NCI-H226 (cell line): ENCODE measurements at places on chromosomes 7 and 10.

- peak; percentile 60 for DNase-seq
These were observed 97.6 kb downstream of the SUGCT start for GRCh38 chr7:40232242-40232893.

GRCh38 chr7:51224811-51225595, 91.6 kb downstream of the COBL start:
- peak; percentile 39 for DNase-seq

- DNase-seq = no peak
These were observed 13.4 kb downstream of the AMZ1 start for GRCh38 chr7:2701424-2701823.

DNA sequence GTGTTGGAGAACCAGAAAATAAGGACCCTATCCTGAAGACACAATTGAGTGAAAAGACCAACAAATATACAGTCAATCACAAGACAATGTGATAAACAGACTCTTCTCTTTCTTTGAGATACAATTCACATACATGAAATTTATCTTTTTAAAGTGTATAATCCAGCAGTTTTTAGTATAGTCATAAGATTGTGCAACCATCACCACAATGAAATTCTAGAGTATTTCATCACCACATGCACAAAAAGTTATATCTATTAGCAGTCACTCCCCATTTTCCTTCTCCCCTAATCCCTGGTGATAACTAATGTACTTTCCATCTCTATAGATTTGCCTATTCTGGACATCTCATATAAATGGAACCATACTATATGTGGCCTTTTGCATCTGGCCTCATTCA, 8.2 kb upstream of the SORBS1 start:
- DNase-seq = no peak

DNA sequence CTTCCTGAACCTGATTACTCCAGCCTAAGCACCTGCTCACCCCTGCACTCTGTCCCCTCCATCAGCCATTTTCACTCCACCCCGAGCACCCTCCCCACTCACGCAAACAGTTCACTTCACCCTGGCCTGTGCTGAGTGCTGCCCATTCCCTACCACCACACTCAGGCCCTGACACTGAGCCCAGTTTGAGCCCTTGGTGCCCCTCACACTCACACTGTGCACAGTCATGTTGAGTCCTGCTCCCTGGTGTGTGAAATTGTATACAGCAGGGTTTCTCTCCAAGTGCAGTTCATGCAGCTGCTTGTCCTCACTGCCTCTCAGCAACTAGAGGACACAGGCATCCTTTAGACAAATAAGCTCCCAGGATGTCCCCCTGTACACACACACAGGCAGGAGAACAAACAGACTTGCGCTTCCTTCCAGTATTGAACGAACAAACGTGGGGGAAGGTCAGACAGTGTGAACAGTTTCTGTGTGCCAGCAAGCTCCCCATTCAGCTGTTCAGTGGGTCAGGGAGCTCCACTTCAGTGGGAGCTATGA, 6.8 kb downstream of the MYO1G start:
- DNase-seq = no peak

- DNase-seq = no peak
These were observed 46.2 kb upstream of the ZNF716 start for GRCh38 chr7:57403601-57404342.

DNA sequence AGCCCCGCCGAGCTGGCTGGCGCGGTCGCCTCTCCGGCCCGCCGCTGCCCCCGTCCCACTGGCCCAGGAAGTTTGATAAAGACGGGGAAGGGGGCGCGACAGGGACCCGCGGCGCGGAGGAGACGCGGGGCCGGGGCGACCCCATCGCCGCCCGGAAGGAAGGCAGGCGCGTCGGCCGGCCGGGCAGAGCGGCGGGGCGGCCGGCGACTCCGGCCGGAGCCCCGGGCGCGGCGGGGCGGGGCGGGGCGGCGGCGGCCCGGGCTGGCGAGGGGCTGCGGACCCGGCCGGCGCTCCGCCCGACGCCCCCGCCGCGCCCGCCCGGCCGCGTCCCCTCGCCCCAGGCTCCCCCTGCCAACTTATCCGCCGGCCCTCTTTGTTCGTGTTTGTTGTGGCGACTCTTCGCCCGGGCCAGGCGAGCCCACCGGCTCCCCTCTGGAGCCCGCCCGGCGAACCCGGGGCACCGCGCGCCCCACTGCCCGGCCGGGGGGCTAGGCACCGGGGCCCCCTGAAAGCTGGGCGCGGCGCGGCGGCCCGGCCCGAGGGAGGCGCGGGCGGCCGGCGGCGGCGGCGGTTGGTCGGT, 571 bp downstream of the KDM7A start:
- no peak for DNase-seq

DNA sequence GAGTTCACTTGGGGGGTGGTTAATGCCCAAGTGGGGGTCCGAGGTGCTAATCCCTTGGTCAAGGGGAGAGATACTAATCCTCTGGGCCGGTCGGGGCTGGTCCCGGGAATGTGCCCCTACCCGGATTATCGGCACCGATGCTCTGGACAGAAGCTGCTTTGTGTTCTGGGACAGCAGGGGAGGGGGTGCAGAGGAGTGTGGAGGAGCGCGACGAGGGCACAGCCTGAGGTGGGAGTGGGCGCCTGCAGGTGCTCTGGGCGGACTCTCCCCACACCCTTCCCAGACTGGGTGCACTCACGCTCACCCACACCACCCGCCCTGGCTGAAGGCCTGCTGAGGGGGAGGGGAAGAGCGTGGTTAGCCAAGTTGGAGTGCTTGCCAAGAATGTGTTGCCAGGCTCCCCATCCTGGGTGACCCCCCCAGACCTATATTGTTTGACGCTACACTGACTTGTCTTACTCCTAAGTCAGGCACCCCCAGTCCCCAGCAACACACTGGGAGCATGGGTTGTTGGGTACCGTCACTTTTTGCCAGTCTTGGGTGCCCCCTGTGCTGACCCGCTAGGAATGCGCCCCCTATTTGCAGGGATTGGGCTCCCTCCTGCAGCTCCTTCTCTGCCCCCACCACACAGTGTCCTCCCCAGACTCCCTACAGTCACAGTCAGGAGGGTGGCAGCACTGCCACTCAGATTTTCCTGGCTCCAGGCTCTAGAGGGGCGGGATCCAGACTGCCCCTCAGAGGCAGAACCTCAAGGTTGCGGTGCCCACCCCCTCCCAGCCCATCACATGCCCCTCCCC, 1.2 kb downstream of the SLC4A2 start:
- DNase-seq = peak; percentile 89

DNA sequence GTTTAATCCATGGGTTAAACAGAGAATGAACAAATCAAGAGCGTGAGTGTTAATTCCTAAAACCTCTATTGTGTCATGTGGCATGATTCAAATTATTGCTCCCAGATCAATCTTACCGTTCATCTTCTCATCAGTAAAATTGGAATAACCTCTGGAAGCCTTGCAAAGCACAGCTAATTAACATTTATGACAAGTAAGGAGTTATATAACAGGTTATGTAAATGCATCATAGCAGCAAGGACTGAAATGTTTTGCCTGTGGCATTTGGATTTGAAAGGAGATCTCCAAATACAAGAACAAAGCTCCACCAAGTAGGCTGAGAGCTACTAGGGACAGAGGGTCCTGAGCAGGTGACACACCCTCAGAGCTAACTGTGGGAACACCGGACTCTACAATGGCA, 502.9 kb upstream of the CELF2 start:
- no peak for DNase-seq

- no peak for DNase-seq
These were observed 804 bp downstream of the TMEM106B start for GRCh38 chr7:12211711-12212485.

DNA sequence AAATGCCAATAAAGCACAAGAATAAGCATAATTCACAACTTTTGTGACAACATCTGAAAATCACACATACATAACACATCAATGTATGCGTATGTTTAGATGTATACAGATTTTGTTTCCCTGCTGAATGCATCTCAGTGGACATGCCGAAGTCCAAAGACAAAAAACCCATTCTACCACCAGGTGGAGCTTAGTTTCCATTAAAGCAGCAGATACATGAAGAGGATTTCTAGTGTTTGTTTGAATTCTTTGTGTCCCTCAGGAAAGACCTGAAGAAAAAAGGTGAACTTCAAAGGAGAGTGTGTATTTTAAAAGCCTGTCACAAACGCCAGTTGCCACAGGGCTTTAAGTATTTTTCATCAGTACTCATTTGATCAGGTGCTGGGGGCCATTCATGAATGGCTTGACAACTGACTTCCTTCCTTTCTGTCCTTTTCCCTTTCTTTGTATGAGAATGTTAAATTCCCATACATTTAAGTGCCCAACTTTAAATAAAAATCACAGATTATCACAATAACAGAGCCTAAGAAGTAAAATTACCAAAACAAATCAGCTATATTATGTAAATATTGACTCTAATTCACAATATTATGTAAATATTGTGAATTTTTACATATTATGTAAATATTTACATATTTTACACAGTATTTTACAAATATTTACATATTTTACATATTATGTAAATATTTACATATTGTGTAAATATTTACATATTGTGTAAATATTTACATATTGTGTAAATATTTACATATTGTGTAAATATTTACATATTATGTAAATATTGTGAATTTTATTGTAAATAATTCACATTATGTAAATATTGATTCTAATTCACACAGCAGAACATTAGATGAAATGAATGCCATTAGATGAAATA, 343.0 kb downstream of the CRPPA start:
- peak; percentile 63 for DNase-seq

GRCh38 chr7:29258951-29259350, 64.4 kb downstream of the CHN2 start:
- no peak for DNase-seq

DNA sequence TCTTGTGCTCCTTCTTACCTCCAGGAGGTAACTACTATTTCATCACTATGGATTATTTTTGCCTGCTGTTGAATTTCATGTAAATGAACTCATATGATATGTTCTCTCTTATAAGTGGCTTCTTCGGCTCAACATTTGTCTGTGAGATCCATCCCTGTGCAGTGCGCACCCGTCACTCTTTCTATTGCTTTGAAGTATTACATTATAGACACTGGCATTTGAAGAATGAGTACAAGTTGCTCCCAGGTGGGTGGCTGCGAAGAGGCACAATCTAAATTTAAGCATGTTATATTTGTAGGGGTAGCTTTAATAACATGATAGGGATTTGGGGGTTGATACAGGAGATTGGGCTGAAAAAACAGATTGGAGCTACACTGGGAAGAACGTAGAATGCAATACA, 809.7 kb downstream of the CCSER2 start:
- no peak for DNase-seq

DNA sequence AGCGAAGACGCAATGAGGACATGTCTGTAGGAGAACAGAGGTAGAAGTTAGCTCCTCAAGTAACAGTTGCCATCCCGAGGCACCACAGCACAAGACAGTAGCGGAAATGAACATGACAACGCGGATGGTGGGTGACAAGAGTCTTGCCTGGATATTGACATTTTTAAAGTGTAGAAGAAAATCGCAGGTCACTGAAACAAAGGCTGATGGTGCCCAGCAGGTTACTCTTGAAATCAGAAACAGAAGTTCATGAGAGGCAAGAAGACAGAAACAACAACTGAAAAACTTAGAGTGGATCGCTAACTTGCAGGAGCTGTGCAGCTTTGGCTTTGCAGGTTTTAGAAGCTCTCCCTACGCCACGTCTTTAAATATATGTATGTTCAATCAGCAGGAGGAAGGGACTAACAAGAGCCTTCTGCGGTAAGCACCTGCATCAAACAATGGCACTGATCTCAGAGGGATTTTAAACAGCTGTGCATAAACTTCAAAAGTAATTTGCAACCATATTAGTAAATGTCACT, 1.8 kb downstream of the PRKCQ start:
- DNase-seq = no peak

GRCh38 chr10:97406064-97406463, 4.9 kb upstream of the RRP12 start:
- no peak for DNase-seq

DNA sequence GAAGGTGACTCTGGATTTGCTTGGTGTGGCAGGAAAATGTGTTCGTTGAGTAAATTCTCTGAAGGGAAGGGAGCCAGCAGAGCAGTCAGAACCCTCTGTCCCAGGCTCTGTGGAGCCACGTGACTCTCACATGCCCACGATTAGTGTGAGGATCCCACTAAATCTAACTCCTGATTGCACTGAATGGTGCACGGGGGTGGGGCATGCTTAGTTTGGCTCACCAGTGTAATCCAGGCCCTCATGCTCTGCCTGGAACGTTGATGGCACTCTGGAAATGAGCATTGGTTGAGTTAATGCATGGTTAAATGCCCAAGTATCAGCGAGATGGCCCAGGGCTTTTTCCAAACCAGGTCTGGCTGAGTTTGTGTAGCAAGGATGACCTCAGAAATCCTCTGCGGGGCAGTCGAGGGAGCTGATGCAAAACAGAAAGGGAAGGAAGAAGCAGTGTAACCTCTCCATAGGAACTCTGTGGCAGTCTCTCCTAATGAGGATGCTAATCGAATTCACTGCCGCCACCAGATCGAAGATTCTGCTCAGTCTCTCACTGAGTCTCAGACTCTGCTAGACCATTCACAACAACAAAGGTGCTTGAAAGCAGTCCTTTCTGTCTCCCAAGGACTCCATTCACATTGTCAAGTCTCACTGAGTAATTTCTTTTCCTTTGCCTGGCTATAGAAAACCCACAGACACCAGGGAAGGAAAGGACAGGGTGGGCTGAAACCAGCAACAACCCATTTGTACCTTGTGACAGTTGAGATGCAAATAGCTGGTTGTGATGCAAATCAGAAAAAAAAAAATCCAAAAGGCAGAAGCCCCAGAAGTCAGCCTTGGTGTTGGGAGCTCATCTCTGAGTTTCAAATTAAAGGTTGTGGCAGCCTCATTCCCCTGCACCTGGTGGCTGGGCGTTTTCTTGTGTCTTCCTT, 98.1 kb downstream of the C10orf105 start:
- no peak for DNase-seq

- no peak for DNase-seq
These were observed 127.0 kb downstream of the ANK3 start for GRCh38 chr10:60262647-60263126.

DNA sequence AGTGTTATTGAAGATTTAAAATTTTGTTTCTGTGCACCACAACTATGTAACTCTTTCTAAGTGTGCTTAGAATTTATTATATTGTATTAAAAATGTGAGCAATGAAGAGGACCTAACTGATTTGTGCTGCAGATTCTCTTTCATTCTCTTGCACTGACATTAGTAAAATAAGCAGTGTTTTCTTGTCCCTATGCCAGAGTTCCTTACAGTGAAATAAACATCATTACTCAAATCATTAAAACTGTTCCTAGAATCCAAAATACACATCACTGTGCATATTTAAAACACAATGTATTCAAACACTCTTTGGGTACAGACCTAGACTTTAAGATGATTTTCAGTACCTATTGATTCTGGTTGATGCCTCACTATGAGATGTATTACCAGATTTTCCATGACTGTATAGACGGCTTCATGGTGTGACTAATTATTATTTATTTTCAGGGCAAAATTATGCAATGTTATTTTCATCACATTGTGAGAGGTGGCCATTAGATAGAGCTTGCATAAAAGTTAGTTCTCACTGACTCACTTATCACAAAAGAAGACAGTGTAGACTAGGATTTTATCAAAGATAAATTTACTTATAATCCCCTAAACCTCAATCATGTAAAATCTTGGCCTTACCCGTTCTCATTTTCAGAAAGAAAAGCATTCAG, 93.4 kb downstream of the PTPRZ1 start:
- DNase-seq = no peak
